ENCODE measurements at places on chromosomes 4 and X.

DNA sequence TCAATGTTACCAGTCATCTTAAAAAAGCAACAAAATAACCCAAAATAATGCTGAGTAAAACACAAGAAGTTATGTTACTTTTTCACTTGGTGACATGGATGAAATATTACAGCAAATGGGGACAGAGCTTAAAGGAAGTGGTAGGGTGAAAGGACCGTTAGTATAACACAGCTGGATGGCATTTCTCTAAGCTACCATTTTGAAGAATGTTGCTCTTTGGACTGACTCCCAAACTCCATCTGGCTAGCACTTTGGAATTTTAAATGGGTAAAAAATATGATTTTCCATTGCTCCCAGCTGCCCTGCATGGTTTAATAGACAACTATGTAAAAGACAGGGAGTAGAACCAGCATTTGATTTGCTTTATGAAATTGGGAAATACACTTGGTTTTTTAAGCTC is 27.6 kb downstream of the CLCN5 start:
- DNase-seq = no peak

- DNase-seq = no peak
Measured at GRCh38 chr4:155545456-155545855, 121.2 kb upstream of the GUCY1A1 start.

DNA sequence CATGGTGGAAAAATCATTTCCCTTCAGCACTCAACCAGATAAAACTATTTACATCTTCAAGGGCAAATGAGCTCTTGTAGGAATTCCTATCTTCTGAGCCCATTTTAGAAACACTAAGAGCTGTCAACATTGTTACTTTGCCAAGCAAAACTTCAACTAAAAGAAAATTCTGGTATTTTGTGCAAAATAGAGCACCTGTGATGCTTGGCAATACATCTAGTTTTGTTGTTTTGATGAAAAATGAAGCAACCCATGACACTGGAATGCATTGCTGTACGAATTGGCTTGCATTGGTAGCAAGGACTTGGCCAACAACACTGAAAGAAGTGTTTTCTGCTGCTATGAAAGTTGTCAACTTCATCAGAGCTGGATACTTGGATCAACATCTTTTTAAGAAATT is 194.4 kb downstream of the COX18 start:
- no peak for DNase-seq

- peak; percentile 1 for DNase-seq
Measured at GRCh38 chr4:143335979-143336780, 496 bp upstream of the GAB1 start.

DNA sequence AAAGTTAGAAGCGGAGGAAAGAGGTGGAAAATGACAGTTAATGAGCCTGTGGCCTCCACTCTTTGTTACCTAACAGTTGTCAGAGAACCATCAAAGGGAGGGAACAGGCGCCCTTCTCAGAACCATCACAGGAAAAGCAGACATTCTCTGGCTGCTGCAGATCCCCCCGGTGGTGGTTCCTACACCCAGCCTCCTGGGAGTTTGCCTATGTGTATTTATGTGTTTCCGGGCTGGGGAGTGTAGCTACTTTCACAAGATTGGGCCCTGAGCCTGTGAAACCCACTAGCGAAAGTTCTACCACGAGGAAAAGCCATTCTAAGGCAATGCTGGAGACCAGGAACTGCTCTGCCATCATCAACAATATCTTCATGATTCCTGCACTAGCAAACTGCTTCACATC is 52.7 kb upstream of the BCOR start:
- no peak for DNase-seq

- DNase-seq = no peak
Measured at GRCh38 chr4:1015179-1015578, 3.8 kb downstream of the FGFRL1 start.

DNA sequence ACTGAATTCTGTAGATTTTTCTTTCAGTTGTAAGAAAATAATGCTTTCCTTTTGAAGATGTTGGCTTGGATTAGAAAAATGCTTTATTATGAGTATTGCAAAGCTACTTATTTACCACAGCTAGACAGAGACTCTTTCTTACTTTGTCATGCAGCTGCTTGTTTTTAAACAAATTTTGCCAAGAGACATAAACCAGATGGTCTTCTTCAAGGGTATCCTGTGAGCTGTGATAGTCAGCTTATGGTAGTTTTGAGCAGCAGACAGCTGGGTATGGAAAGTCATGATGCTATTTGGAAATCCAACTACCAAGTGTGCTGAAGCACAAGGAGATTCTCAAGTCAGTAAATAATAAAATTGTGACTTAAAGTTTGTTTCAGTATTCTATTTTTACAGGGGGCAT is 941.5 kb downstream of the DMD start:
- DNase-seq = no peak

GRCh38 chr4:168408620-168409019 is 71.7 kb downstream of the DDX60L start:
- DNase-seq = no peak

DNA sequence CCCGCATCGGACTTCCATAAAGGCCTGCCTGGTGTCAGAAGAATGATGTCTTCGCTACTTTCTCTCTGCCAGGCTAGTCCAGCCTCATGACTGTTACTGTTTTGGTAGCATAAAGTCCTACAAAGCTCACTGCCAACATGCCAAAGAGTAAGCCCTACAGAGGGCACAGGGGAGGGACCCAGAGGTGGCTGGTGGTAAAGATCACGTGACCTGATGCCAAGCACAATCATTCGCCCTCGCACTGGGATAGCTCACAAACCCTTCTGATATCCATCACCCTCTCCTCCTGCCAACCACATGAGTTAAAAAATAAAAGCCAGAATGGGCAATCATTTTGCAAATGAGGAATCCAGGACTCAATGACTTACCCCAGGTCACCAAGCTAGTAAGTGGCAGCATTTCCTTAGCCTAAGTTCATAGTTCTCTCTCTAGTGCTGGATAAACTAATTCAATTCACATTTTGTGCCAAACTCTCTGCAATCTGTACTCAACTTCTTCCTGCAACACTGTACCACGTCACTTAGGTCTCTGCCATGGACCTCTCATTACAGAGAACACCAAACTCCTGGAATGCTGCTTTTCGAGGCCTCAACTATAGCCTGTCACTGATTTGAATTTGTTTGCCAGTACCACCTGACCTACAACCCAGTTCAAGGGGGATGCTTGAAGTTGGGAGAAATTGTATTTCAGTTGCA is 178.1 kb downstream of the SH3KBP1 start:
- no peak for DNase-seq

GRCh38 chr4:88605736-88606135 is 13.5 kb downstream of the HERC3 start:
- no peak for DNase-seq

DNA sequence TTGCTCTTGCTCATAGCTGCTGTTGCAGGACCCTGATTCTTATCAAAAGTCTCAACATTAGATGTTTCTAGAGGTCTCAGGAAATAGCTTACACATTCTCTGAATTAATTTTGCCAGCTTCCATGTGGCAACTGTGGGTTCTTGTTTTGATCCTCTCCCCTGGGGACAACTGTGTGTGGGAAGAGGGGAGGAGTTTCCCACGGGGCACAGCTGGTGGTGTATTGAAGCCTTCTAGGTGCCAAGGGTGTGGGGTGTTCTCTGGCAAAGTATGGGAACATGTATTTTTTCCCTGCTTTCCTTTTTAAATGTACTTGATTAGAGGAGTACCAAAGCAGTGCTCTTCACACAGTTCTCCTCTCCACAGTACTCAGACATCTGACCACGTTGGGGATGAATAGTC is 212.7 kb downstream of the RPA4 start:
- no peak for DNase-seq

GRCh38 chr4:37516057-37516775 is 170.0 kb downstream of the RELL1 start:
- no peak for DNase-seq

- DNase-seq = no peak
Measured at GRCh38 chr4:155822572-155822971, 43.5 kb downstream of the ASIC5 start.

DNA sequence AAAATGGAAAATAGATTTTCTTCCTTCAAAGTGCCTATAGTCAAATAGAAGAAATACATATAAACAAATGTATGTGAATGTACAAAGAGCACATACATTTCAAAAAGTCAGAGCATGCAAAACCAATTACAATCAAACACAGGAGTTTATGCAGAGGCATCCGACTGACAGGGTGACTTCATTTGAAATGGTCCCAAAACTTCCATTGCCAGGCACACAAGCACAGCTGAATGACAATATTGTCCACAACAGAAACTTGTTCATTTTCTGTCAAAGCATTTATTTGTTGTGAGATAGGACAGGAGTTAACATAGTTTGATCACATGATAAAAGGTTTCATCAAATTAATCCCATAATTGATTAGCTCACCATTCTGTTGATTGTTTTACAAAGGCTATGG is 96.4 kb upstream of the TTC29 start:
- no peak for DNase-seq

DNA sequence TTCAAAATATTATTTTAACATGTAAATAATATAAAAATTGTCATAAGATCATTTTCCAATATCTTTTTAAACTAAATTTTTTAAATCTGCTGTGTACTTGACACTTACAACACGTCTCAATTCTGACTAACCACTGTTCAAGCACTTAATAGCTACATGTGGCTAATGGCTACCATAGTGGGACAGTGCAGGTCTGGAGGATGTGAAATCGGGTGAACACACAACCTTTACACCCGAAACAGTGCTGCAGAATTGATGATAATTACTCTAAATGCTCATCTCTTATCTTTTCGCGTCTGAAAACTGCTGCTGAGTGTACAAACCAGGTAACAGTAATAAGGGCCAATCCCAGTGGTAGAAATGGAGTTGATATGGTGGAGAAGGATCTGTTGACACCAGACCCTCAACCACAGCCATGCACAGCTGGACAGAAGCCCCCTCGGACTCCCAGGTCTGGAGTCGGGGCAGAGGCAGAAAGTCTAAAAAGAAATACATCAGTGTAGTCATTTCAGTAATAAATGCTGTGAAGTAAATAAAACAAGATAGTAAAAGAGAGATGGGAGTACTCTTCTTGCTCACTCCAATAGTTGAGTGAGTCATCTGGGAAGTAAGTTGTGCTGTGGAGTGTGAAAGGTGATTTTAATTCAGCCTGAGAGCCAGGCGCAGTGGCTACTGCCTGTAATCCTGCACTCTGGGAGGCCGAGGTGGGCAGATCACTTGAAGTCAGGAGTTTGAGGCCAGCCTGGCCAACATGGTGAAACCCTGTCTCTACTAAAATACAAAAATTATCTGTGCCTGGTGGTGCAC is 150.0 kb downstream of the CBR4 start:
- DNase-seq = no peak

DNA sequence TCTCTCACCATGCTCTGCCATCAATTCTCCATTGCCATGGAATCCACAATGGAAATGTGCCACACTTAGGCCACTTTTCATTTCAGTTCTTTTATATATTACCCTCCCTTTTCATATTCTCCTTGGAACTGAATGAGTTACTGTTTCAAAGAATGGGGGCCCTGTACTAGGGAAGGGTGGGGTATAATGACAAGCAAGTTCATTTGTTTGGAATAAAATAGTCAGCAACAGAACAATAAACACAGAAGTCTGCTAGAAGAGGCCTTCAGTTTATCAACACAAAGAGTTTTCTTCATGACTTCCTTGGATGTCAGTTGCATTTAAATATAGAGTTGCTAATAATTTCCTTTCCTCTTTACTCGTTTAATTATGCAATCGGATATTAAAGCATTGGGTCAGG is 478.3 kb upstream of the FTHL17 start:
- no peak for DNase-seq

DNA sequence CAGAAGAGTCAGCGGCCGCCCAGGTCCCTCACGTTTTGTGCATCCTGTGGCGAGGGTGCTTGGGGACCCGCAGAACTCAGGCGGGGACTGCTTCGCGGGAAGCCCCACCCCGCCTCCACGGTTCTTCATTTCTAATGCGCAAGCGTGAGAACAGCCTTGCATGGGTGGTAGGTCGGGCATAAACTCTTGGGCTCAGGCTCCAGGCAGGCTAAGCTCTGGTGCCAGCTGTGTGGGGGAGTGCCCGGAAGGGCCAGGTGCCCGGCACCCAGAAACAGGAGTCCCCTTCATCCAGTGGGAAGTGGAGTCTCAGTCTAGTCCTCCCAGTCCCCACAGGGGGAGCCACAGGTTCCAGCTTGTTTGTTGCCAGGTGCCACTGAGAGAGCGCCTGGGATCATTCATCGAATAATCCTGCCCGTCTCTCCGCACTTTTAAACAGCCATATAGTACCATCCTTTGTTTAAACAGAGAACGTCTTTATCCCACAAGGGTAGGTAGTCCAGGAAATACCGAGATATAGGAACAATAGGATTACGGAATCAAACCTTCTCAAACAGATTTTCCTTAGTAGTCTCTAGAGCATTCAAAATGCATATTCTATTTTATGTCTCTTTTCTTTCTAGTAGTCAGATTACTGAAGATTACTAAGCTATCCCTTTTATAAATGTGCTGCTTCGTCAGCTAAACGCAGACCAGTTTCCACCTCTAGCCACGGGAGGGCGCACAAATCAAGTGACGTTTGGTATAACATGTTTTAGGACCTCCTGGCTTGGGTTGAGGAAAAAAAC is 12.7 kb upstream of the RBBP7 start:
- peak; percentile 40 for DNase-seq

DNA sequence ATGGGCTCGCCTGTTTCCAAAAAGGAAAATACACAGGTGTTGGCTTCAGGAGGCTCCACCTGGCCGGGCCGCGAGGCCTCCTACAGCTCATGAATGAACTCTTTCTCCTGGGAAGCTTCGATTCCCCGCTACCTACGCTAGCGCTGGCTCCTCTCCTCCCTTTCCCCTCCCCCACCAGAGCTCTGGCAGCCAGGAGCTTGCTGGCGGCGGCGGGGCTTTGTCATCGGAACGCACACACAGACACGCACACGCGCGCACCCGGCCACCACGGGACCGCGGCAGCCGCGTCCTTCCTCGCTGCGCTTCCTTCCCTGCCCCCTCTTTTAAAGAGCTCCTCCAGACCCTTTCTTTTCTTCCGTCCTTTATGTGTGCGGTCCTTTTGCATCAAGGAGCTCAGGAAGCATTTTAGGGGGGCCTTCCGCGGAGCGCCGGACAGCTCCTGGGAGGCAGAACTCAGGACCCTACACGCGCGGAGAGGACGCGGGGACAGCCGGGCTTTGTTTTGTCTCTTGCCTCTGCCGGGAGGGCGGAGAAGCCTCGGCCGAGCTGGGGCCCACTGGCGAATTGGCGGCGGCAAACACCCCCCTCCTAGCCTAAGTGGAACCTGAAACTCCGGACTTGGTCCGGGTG is 70.2 kb upstream of the BCOR start:
- no peak for DNase-seq

DNA sequence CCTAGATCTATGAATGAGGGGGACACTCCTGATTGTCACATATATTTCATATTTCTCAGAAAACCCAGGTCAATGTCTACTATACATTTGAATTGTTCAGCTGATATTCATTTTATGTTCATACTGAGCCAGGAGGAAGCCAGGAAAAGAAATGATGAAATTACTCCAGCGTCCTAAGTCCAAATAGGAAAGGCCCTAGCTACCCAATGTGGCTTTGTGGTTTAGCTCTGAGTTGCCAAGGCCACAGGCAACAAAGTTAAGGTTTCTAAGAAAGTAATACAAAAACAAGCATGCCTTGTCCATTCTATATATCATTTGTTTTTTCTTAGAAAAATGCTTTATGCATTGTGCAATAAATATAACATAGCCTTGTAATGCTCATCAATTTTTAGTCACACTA is 4.5 kb upstream of the CSN2 start:
- no peak for DNase-seq

GRCh38 chr4:57020467-57021101 is 41.9 kb downstream of the POLR2B start:
- no peak for DNase-seq

All from DMS79 (cell line).